Left colon (tissue), 2 donors: ENCODE measurements at places on chromosomes 12 and 14.

- DNase-seq = no peak
These were observed 12.2 kb upstream of the C14orf180 start for GRCh38 chr14:104567141-104567956.

- no peak for DNase-seq
These were observed 62.5 kb upstream of the TBX3 start for GRCh38 chr12:114746297-114747011.

DNA sequence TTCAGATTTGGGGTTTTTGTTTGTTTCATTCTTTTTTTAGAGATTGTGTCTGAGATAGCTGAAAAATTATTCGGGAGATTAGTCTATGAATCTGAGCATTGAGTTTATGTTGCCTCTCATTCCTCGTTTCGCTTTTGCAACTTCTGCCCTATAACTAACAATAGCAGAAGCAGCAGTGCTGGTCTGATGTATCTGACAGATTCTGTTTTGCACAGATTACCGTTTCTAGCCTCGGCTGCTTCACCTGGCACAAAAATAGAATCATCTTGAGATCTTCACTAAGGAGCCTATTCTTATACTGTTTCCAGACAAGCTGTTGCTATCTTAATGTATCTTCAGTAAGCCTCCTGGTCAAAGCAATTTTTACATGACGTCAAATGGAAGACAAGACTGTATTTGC is 29.2 kb downstream of the KCNJ8 start:
- DNase-seq = no peak

DNA sequence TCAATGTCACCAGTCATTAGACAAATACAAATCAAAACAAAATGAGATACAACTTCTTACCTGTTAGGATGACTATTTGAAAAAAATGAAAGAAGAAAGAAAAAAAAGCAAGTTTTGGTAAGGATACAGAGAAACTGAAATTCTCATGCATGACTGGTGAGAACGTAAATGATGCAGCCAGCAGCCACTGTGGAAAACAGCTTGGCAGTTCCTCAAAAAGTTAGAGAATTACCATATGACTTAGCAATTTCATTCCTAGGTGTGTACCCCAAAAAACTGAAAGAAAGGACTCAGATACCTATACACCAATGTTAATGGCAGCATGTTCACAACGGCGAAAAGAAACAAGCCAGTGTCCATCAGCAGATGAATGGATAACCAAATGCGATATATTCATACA is 26.6 kb downstream of the NINJ2 start:
- no peak for DNase-seq

DNA sequence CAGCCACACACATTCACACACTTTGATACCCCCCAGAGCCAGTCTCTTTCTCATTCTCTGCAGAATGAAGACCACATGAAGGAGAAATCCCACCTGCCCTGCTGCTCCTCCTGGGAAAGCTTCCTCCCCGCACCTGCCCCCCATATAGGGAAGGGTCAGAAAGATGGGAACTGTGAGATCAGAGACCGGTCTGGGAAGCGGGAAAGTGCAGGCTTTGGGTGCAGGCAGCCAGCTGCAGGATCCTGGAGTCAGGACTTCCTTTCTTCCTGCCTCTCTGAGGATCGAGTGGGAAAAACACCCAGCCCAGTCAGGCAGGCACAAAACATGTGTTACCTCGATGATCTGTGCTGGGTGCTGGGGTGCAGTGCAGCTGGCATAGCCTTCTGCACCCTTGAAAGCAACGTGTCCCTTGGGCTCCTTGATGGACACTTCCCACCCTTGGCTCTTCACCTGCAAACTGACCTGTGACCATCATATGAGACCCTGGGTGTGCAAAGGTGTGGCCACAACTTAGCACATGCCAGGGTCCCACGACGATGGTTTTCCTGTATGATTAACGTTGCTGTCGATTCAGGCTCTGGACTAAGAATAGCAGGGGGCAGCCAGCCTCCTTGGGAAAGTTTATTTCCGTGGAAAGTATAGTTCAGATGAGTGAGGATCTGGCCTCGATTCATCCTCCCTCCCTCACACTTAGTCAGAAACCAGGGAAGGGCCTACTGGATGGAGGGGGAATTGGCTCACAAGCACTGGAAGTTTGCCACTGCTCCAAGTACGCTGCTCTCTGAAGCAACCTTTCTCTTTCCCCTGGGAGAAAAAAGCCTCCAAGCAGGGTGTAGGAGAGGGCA is 105.4 kb upstream of the MED13L start:
- peak; percentile 24 for DNase-seq

DNA sequence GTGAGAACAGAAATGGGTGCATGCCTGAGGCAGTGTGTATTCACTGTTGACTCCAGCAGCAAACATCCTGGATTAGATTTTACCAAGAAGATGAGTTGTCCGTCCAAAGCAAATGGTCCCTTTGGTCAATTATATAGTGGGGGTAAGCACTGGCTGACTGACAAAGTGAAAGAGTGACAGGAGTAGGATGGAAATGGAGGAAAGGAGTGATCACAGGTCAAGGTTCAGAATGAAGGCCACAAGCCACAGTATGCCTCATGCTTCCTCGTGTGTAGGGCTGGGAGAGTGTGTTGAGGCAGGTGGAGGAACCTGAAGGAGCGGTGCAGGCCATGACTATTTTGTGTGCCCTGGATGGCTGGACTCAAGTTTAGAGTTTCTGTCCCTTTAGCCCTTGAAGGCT is 14.3 kb downstream of the DHRS2 start:
- DNase-seq = no peak

DNA sequence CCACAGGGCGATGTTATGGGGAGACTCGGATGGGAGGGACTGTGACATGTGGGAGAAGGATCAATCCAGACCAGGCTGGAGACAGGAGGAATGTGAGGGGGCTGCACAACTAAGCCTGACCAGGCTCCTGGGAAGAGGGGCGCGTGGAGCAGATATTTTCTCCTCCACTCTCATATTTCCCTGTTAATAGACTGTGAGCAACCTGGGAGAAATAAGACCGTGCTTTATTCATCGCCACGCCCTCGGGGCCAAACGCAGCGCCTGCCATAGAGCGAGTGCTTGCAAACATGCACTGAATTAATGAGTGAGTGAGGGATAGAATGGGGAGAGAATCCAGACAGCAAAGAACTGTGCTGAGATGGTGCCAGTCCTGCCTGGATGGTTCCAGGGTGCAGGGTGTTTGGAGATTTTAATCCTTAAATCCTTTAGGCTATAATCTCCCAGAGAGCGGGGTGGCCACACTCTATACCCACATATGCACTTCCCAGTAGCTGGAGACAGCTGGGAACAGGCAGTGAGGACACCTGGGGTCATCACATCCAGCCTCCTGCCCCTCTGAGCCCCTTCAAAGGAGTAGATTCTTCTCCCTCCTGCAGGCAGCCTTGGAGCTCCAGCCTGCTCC is 13.6 kb upstream of the FAIM2 start:
- no peak for DNase-seq

GRCh38 chr12:52681526-52682380 is 1.5 kb upstream of the KRT1 start:
- no peak for DNase-seq

GRCh38 chr12:53320352-53321195 is 836 bp downstream of the AAAS start:
- DNase-seq = no peak

DNA sequence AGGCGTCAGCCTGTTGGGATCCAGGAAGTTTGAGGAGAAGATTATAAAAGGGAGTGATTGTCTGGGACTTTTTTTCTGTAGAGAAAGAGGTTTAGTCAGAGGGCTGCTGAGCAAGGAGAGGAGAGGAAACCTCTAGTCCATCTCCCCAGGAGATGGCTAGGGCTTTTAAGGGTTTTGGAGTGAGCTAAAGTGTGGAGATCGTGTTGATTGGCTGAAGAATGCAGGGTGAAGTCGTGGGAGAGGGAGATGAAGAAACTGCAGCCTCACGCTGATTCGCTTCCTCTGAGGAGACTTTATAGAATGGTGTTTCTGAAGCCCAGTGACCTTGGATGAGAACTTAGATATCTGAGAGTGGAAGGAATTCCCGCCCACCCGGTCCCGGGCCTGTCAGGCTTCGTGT is 193.7 kb upstream of the PWP1 start:
- DNase-seq = no peak

DNA sequence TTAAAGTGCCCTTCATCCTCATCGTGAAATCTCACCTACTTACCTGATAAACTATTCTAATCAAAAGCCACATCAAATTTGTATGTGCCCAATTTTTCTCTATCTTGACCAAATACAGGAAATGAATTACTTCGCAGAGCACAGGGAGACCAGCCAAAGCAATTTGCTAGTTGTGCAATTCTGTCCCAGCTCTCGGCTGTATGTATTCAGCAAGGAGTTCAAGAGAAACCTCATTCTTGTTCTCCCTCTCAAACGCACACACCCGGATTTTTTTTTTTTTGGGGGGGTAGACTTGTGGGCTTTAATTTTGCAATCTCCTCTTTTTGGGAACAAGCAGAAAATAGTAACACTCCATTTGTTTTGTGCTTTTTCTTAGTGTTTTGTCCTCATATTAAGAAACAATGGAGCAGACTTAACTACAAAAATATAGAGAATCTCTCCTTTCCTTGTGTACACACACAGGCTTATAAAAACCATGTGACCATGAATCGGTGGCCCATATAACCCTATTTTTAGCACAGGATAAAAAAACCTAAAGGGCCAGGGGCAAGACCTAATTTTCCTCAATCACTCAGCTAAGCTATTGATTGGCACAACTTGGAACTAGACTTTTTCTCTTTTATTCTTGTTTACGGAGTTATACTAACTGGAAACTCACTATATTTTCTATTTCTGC is 64.2 kb downstream of the MBIP start:
- no peak for DNase-seq

- no peak for DNase-seq
These were observed 102.0 kb upstream of the PWP1 start for GRCh38 chr12:107583551-107583950.

DNA sequence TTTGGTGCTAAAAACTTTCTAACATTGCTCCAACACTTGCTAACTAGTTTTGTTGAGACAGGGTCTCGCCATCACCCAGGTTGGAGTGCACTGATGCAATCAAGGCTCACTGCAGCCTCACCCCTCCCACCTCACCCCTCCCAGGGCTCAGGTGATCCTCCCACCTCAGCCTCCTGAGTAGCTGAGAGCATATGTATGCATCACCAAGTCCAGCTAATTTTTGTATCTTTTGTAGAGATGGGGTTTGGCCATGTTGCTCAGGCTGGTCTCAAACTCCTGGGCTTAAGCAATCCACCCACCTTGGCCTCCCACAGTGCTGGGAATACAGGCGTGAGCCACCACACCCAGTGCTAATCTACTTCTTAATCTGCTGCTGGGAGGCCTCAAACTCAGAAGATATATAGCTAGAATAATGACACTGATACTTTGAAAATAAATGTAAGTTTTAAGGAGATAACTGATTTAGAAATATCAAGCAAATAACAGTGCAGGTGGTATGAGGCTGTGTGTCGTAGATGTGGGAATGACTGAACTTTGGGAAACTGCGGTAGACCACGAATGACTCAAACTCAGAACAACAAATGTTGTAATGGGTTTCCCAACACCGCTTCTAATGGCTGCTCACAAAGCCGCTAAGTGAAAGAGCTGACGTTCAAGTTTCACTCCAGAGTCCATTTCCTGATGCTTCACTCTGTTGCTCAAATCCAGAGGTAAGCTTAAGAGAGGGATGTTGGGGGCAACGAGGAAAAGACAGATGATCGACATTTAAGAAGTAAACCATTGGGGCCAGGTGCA is 10.0 kb downstream of the TMCC3 start:
- DNase-seq = no peak

DNA sequence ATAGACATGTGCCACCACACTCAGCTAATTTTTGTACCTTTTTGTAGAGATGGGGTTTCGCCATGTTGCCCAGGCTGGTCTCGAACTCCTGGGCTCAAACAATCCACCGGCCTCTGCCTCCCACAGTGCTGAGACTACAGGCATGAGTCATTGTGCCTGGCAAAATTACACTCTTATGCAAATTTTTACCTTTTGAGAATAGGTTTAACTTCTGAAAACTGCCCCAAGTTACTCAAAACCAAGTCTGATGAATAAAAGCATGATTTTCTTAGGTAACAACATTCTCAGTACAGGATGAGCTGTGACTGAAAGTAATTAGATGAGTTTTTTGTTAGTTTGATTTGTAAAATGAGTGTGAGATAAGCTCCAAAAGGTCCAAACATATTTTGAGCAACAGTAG is 166.0 kb downstream of the RPS29 start:
- DNase-seq = no peak

DNA sequence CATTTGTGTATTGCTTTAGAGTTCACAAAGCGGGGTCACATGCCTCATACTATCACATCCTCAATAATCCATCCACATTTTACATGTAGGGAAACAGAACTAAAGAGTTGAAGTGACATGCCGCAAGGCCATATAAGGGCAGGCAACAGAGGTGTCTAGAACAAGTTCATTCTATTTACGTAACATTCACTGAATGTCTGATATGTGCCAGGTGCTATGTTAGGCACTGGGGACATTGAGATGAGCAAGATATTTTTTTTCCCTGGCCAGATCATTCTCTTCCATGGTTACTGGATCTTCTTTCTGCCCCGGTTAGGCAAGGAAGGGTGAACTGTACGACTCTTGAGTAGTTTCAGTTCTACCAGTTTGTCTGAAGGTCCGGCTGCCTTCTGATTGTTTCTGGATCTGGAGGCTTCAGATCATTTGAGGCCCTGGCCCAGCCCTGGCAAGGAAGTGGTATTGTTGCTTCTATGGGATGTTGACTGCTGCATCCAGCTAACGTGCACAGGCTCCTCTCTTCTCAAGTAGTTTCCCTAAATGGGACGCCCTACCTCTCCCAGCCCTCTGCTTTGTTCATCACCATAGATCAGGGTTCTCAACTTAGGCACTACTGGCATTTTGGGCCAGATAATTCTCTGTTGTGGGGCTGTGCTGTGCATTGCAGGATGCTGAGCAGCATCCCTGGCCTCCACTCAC is 12.1 kb downstream of the GPATCH2L start:
- no peak for DNase-seq

- DNase-seq = no peak
These were observed 21.1 kb downstream of the PRKCH start for GRCh38 chr14:61342486-61342885.
